ENCODE measurements at places on chromosomes 4 and X. TPM values are rescaled to one million over a fixed set of nuclear protein-coding genes. Genes with fewer than 3 reads are reported as not detected.

Gene PASD1
- total RNA-seq = not detected

DNA sequence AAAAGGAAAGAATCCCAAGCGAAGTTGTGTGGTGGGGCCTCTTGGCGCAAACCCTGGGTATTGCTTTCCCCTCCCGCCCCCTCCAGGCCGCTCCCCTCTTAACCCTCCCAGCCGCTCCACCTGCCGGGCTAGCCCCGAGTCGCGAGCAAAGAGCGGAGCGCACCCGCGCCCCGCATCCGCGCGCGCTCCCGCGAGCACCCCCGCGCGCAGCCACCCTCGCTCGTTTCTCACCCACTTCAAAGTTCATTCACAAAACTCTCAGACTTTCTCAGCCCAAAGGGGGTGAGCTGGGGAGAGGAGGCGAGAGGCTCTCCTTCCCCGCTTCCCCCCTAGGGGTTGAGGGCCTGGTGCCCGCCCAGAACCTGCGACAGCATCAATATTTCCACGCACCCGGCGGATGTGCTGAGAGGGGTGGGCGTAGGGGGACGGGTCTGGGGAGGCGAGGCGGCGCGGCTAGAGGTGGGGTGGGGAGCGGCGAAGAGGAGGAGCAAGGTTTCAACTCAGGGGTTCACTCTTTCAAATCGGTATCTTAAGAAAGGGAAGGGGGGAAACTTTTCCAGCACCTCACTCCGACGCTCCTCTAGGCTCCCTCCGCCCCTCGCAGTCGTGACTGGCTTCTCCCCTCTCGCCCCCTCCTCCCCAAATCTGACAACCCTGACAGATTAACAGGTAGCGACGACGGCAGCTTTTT, 1.8 kb downstream of the MAML3 start:
- peak; percentile 77 for DNase-seq

DNA sequence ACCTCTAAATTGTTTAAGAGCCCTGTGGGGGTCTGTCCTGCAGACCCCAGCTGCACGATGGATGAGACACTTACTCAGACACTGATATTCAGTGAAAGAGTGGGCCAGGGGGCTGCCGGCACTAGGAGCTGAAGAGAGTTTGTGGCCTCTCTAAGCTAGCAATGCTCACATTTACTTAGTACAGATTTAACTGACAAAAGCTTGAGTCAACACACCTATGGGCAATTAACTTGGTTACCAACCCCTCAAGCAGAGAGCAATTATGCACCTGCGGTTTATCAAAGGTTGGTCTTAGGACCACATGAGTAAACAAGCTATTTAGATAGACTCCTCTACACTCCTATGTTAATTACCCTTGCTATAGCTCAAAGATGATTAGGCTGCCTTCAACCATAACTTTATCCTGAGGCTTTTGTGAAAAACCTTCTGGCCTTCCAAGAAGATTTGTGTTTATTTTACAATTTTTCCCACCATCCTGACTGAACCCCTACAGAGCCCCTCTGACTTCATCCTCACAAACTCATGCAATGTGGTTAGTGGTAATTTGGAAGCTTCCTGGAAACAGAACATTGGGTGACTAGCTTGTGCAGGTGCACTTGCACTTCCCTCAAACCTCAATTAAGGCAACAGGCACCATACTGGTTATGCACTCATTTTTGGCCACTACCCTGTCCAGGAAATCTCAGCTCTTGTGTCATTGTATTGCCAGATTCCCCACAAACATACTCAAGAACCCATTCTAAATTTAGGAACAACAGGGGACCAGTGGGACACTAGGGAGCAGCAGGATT, 234.4 kb upstream of the ITM2A start:
- no peak for DNase-seq

DNA sequence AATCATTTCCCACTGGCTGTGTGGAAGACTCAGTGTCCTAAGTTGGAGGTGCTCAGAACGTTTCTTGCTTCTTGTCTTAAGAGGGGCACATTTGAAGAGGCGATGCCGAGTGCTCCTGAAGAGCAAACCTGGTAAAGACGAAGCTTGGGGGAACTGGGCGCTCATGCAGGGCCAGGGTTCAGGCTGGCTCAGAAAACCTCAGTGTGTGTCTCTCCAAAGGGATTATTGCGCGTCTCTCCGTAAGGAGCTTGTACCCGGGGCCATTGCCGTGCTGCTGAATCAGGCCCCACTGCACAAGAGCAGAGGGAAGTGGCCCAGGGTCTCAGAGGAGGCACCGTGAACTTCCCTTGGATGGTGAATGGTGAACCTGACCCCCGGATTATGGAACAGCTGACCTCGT, 44.4 kb downstream of the PSAPL1 start:
- no peak for DNase-seq

- DNase-seq = no peak
Measured at GRCh38 chrX:153456161-153456560, 10.3 kb upstream of the TREX2 start.

GRCh38 chrX:69152417-69152841, 12.8 kb downstream of the PJA1 start:
- no peak for DNase-seq

Gene KCND1
- total RNA-seq = 8.8 TPM

Gene FUNDC1
- 13.5 TPM for total RNA-seq

- no peak for DNase-seq
Measured at GRCh38 chrX:139890991-139891700, 41.7 kb downstream of the ATP11C start.

Gene MAGEE2
- not detected for total RNA-seq

DNA sequence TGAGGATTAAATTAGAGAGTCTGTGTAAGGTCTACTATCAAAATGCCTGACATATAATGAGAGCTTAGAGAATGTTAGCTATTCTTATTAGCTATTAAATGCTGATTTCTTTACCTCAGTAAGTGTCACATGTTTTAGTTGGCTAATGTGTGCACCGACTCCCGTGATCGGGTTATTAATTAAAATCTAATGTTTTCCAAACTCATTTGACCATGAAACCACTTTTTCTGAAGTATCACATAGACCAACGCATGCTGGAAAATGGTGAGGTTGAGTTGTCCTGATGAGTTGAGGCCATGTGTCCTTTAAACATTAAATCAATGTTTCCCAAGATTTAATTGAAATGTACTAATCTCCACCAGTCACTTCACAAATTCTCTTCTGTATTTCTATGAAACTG, 84.8 kb upstream of the C1QTNF7 start:
- DNase-seq = no peak

GRCh38 chr4:183906739-183907651, 1.9 kb downstream of the STOX2 start:
- no peak for DNase-seq

DNA sequence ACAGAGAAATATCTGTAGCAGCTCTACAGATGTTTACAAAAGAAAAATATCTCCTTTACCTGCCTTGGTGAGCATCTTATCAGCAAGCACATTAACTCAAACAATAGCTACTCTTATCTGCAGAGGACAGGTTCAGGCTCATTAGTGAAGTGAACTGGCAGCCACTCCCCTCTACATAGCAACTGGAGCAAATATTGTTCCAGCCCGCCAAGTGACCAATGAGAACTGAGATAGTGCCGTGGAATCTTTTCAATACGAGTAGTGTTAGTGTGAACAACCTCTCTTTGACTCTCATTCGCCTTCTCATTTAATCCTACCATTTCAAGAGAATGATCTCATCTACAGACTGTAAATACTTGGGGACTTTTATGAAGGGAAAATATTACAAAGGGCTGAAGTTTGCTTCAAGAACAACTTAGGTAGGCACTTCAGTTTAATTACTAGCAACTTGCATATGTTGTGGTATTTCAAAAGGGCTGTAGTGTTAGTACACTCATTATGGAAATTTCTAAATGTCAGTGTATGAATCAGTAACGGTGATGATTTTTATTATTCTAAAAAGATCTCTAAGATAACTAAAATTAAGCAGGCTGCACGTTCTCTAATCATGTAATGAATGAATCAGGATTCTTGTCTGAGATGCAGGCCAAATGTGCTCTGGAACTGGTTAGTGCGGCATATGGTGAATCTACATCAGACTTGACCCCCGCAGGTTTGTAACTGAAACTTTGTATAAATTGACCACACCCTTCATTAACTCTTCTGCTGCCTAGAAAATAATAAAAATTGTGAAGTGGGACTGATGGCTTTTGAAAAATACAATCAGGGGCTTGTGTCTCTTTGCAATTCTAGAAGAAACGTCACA, 72.4 kb downstream of the PALLD start:
- no peak for DNase-seq

GRCh38 chr4:125091101-125091500, 223.7 kb upstream of the FAT4 start:
- no peak for DNase-seq

DNA sequence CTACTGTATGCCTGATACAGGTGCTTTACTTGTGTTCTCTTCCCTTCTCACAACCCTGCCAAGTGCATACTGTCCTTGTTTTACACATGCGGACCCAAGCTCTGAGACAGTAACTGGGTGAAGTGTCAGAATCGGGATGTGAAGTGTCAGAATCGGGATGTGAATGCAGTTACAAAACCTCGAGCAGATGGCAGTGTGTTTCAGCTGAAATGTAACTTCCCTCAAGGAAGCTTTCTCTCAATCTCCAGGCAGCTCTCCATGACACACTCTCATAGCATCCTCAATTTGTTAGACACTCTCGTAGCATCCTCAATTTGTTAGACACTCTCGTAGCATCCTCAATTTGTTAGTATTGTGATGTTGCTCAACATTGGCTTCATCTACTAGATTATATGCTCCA, 1.1 kb upstream of the HPSE start:
- DNase-seq = no peak

GRCh38 chr4:122100508-122100907, 51.6 kb upstream of the BLTP1 start:
- no peak for DNase-seq

DNA sequence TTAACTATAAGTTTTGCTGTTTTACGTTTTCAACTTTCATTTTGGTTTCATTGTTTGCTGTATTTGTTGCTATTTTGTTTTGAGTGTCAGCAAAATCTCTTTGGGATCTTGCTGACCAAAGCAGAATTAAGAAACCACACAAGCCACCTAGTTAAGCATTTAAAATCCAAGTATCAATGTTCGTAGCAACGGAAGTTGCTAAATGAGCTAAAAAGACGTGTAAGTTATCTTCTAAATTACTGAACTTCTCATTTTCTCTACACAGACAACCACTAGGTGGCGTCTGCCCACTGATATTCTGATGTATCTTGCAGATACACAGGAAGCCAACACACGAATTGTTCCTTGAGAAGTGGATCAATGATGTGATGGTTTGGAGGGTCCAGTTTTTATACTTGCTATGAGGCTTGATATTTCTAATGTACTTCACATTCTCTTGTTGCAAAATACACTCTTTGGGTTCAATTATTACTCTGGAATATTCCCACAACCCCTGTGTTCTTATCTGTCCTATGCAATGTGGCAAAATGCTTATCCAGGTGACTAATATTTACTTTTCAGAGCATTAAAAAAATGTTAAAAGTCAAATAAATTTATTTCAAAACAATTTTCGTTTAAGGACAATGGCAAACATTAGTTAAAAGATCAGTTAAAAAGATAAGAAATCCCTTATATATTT, 250.5 kb downstream of the TECRL start:
- DNase-seq = peak; percentile 66

DNA sequence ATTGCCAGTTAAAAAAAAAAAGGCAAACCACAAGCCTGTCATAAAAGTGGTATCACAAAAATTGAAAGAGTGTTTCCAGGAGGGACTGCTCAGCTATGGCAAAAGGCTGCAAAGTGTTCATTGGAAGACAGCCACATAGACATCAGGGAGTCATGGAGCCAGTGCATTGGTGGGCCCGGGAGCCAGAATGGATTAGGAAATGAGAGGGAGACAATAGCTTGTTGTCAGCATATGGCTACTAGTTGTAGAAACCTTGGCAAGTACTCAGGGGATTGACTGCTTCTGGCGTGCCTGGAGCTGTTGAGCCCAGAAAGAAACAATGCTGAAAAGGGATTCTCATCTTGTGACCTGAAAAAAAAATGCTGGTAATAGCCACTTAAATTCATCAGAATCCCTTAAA, 5.0 kb downstream of the GAR1 start:
- no peak for DNase-seq

DNA sequence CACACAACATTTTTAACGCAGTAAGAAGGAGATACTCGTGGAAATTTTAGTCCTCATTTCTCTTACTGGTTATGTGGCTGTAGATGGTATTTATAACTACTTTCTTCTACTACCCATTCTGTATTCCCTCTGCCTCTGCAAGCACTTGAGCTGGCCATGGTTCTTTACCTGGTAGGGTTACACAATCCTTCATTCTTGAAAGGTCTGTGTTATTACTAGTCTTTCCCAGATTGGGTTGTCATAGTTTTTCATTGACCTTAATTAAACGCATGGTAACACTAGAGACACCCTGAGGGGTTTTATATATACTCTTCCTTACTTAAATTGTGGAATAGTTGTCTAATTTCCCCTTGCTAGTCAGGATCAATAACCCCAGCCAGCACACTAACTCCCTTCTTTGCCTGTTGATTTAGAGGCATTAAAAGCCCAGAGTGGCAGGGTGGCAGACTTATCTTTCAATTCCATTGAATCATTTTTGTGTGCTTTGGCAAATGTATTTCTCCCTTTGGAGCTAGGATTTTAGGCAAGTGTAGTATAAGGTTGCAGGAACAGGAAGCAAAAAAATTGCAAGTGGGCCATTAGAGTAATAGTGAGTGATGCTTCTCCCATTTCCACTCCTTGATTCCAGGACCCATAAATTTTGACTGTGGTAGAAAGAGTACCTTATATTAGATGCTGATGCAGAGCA, 113.6 kb upstream of the EMCN start:
- DNase-seq = no peak

Gene MAGEA11
- not detected for total RNA-seq

GRCh38 chr4:89486042-89486441, 178.4 kb upstream of the GPRIN3 start:
- no peak for DNase-seq

Gene SPACA5B
- total RNA-seq = not detected

GRCh38 chr4:173056710-173057109, 111.9 kb upstream of the GALNT7 start:
- no peak for DNase-seq

Gene OTC
- total RNA-seq = not detected

DNA sequence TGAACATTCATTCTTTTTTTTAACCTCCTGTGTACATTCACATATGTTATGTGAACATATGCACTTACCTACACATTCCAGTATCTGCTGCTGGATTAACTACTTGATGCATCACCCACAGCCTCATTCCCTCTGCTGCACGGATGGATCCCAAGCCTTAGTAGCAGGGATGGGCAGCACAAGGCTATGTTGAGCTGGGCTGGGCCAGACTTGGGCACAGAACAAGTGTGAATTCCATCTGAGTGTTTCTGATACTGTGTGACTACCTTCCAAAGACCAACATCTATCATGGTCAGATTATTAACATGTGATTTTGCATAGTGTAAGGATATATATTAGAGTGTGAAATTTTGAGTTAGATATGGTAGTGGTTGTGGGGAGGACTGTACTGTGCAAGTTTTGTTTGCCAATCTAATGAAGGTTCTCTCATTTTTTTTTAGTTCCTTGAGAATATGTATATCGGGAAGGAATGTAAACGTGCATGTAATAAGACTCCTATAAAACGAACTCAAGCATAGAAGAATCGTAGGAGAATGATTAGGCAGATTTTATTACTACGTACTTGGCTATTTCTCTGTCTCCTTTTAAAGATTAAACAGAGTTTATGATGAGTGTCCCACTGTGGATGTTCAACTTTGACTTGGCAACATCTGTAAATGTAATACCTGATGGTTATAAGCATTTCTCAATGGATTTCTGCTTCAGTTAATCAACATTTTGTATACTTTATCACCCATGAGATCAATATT, 23.4 kb upstream of the STBD1 start:
- DNase-seq = no peak

All from OCI-LY7 (cell line).